OCI-M1 (cell line): ENCODE measurements at places on chromosomes 5 and 9.

DNA sequence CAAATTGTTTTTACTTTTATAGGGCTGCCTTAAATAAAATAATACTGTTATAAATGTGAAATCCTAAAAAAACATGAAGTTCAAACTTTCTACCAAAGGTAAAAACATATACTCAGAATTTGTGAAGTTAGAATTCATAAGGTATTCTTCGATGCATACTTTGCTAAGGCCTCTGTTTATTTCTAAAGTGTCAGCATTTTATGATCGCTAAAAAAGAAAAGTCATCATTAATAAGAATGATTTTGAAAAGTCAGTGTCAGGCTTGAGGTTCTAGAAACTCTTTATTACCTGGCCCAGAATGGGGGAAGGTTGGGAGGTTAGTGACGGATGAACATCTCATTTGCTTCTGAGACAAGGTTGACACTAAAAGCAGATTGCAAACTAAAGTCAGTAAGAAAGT lies 26.2 kb upstream of the NADK2 start:
- DNase-seq, result no peak

DNA sequence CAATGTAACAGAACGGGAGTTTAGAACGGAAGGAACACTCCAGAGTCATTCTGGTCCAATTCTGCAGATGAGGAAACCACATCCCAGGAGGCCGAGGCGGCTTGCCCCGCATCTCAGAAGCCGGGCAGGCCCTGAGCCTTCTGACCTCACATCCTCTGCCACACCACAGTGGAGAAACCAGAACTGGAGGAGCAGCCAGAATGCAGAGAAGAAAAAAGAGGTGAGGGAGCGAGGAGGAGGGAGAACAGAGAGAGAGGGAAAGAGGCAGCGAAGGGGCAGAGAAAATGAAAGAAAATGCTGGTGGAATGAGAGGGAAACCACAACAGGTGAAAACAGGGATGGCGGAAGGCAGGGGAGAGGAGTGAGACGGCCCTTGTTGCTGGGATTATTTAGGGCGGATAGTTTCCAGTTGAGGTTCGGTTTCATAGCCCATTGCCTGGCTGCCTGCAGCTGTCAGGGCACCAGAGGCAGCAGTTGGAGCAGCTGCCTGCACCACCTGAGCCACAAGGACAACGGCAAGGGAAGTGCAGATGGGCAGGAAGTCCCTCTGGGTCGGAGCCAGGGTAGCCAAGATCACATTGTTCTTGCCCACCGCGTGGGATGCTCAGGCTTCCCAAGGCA lies at the start of gene HMHB1:
Gene HMHB1 (plus strand): TSS at position 77 of the 621 bp plus-strand sequence.
- no peak for DNase-seq

DNA sequence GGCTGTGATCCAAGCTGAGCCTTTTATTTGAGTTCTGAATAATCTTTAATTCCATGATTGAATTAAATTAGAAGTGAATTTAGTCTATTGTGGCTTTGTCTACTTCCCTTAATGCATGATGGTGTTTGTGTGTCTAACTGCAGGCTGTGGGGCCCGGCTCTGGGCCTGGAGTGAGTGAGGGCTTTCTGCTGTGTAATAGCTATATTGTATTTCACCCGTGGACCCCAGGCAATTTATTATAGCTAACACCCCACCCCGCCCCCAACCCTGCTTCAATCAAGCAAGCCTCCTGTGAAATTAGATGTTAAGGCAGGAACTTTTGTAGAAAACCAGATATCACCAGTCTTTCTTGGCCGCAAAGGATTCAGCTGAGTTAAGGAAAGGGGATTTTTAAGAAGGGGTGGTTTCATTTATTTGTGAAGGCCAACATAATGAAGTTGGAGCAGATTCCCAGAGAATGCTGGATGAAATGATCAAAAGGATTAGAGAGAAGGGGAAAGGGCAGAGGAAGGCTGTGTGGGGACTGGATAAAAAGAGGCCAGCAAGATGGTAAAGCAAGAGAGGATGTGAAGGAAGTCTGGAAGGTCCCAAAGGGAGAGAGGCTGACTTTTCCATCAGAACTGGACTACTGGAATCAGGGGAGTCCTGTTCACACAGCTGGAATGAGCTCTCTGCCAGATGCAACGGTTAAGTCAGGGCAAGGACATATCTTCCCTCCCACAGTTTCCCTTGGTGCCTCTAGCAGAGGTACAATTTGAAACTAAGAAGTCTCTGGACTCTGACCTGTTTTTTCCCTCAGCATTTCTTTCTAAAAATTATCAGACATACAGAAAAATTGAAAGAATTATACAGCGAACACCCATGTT lies 125.3 kb upstream of the SAP30L start:
- no peak for DNase-seq

DNA sequence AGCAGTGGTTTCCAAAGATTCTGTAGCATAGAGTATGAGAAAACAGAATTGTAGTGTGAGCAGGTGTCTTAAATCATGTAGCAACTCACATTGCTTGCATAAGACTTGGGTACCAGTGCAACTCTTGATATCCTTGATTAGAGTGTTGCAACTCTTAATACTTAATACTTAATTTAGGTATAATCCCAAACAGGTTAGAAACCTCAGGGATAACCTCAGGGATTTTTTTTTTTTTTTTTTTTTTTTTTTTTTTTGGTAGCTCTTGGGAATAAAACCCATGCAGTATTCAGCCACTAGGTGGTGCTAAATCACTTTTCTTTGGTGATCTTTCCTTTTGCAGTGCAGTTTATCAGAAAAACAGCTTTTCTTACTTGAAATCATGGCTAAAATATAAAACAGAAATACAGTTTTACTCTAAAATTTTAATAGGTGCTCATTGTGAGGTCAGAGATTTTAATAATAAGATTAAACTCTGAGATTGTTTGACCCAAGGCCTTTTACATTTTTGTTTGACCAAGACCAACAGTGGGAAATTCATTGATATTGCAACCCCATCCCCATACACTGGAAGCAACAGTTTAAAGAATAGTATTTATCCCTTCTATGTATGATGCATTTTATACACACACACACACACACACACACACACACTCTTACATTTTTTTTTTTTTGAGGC lies 55.3 kb downstream of the ERAP1 start:
- peak; percentile 81 for DNase-seq

- DNase-seq, result peak; percentile 16
Observed at GRCh38 chr9:36136894-36137391, 410 bp downstream of the GLIPR2 start.

GRCh38 chr5:149283626-149284480 lies 12.2 kb downstream of the AFAP1L1 start:
- DNase-seq, result no peak

GRCh38 chr9:4207123-4207875 lies 92.6 kb downstream of the GLIS3 start:
- no peak for DNase-seq

GRCh38 chr5:44294516-44294915 lies 94.7 kb downstream of the FGF10 start:
- DNase-seq, result peak; percentile 26

DNA sequence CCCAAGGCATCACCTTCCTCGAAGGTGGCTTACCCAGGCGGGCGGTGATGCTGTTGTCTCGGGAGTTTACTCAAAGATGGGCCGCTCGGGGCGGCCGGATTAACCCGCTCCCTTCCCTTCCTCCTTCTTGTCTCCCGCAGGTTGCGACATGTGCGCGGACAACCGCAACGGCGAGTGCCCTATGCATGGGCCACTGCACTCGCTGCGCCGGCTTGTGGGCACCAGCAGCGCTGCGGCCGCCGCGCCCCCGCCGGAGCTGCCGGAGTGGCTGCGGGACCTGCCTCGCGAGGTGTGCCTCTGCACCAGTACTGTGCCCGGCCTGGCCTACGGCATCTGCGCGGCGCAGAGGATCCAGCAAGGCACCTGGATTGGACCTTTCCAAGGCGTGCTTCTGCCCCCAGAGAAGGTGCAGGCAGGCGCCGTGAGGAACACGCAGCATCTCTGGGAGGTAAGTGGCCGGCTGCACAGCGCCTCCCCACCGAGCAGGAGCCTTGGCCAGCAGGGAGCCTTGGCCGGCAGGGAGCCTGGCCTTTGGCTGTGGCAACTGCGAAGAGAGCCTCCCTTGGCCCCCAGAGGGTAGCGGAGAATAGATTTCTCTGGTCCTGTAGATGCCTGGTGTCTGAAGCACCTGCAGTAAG lies 10.6 kb downstream of the PRDM6 start:
- DNase-seq, result no peak

DNA sequence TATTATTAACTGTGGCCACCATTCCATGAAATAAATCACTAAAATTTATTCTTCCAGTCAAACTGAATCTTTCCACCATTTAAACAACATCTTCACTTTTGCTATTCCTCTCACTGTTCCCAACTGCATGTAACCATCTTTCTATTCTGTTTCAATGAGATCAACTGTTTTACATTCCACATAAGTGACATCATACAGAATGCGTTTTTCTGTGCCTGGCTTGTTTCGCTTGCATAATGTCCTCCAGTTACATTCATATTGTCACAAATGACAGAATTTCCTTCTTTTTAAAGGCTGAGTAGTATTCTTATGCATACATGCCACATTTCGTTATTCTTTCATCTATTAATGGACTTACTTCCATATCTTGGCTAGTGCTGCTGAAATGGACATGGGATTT lies 738.2 kb downstream of the SEMA5A start:
- no peak for DNase-seq

DNA sequence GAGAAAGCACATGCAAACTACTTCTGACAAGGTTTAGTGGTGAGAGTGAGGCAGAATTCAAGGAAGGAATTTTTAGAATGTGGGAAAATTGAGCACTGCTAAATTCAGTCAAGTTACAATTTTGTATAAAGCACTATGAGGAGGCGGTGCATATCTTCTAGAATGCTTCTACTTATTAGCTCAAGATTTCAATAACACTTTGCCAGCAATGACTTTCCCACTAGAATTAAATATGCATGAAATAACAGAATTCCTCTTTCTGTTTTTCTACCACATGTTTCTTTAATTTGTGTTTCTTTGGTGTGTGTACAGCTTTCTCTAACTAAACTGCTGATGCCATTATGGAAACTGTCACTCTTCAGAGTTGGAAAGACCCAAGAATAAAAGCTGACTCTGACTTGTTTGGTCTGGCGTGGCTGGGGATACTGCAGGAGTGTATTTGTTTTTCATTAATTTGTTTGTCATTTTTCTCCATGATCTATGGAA lies 163.5 kb downstream of the ARSB start:
- no peak for DNase-seq

DNA sequence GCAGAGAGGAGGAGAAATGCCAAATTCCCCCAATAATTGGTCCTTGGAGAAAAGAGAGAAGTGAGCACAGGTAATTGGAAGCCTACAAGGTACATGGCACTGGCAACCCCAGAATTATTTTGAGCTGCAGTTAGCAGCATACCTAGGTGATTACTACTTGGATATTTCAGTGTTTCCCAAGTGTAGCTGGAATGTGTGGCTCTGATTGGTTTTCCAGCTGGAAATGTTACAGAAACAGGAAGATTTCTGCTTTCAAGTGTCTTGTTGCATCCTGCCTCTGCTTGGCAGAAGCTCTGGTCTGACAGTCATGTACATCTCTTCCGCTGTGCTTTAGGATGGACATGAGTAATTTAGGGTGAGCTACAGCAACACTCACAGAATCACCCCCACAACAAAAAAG lies 262.1 kb downstream of the ENC1 start:
- DNase-seq, result no peak

- no peak for DNase-seq
Observed at GRCh38 chr5:16502866-16503265, 37.3 kb upstream of the ZNF622 start.

- DNase-seq, result no peak
Observed at GRCh38 chr5:138083702-138084101, at the start of gene WNT8A. Gene WNT8A, plus strand, starts transcription at chr5:138084033. Its CDS starts 95 bp downstream, at chr5:138084128.

DNA sequence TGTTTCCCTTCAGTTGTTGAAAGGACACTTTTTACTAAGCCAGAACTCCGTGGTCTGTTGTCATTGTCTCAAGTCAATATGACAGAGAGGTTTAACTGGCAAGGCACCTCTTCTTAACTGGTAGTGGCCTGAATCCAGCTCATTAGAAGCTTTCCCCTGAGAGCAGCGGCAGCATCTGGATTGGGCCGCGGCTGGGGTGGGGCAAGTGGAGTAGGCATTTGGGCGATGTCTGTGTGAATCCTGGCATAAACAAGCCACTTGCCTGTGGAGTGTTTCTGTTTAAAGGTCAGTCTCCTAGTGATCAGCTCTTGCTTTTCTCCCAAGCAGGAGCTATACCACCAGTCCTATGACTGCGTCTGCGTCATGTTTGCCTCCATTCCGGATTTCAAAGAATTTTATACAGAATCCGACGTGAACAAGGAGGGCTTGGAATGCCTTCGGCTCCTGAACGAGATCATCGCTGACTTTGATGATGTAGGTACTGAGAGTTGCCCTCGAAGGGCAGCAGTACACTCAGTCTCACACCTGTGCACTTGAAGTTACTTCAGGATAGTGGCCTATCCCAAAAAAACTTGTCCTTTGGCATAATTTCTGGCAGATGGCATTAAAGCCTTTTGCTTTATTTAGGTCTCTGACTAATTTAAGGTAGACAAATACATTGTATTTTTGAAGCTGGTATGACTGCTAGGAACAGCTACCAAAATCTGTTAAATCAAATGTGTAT lies 48.9 kb downstream of the CFAP90 start:
- no peak for DNase-seq

GRCh38 chr5:61748651-61749050 lies 416.6 kb downstream of the ZSWIM6 start:
- no peak for DNase-seq

DNA sequence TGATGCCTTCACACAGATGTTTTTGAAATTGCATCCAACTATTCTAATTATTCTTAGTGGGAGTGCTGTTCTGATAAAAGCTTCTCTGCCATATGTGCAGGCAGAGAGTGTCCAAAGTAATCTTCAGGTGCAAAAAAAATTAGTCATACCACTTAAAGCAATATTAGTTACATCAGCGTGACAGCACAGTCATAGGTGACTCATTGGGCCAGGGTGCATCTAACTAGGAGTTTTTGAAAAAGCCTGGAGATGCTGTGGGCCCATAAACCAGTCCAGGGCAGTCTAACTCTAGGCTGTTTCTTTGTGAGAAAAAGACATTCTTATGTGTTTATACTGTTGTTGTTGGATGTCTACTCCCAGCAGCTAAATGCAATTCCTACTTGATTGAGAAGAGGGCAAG lies 33.0 kb upstream of the C6 start:
- no peak for DNase-seq

DNA sequence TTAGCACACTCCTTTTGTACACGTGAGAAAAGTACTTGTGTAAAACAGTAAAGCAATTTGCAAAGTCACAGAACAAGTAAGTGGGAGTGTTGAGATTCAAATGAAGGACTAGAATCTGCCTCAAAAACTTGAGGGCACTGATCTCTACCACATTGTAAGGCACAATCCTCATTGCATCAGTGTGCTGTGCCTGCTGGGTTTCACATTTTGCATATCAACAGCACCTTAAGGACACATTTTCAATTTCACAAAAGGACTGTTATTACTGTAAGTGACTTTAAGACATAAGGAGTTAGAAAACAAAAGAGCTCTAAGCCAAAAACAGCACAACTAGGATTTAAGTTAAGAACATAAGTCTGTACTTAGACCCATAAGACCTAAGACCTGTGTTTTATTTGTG lies 44.7 kb upstream of the HK3 start:
- peak; percentile 4 for DNase-seq

DNA sequence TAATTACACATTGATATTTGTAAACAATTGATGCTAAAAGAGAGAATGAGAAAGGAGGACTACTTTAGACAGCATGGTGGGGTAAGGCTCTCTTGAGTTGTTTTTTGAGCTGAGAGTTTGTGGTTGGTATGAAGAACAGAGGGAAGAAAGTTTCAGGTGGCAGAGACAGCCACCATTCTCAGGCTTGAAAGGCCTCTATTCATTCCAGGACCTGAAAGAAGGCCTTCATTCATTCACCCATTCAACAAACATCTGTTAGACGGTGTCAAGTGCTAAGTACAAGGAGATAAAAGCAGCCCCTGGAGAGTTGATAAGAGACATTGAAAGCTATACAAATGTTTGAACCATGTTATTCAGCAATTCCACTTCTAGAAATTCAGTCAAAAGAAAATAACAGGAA lies 21.7 kb upstream of the ADAM19 start:
- DNase-seq, result no peak
